ENCODE measurements at places on chromosomes 1 and 21.

DNA sequence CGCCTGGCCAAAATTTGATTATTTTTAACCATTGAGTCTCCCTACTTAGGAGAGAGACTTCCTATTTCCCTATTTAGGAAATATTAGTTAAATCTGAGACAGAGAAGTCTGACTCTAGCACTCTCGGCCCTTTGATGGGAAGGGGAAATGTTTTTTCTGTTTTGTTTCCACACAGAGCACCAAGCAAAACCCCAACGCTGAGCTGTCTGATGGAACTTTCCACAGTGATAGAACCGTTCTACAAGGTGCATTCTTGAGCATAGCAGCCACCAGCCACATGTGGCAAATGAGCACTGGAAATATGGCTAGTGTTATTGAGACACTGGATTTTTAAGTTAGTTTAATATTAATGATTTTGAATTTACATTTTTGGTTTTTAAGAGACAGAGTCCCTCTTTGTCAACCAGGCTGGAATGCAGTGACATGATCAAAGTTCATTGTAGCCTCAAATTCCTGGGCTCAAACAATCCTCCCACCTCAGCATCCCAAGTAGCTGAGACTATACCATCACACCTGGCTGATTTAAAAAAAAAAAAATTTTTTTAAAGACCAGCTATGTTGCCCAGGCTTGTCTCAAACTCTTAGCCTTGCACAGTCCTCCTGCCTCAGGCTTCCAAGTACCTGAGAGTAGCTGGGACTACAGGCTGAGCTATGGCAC is 77.3 kb upstream of the GALNT2 start:
- DNase-seq = no peak

- no peak for DNase-seq
Measured at GRCh38 chr1:110255392-110255787, 45.3 kb downstream of the KCNC4 start.

GRCh38 chr1:9822897-9823692 is 670 bp downstream of the CLSTN1 start:
- DNase-seq = peak; percentile 13

DNA sequence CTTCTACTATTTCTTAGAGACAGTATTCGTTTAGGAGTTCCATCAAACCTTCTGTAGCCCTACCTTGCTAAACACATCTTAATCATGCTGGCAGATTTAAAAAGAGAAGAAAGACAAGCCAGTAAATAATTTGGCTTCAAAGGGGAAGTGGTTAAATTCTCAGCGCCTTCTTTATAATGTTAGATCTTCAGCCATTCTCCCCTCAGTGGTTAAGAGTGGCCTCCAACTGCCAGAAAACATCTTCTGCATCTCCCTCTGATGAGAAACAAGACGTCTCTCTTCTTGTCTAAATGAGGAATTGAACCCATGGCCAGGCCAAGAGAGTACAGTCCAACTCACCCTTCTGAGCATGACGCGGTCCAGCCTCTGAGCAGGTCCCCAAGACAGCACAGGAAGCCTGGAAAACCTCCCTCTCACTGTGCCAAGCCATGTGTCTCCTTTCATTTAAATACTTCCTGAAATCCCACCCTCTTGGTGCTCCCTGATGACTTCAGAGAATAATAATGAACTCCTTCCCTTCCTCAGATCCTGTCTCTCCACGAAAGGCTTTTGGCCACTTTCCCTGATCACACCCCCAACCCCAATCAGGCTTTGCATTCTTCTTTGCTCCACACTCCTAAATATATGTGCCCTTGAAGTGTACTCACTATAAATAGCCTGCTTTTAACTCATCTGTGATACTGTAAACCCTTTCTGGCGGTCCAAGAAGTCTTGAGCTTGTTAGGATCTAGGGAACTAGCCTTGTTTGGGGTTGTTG is 16.4 kb upstream of the LRRC52 start:
- no peak for DNase-seq

DNA sequence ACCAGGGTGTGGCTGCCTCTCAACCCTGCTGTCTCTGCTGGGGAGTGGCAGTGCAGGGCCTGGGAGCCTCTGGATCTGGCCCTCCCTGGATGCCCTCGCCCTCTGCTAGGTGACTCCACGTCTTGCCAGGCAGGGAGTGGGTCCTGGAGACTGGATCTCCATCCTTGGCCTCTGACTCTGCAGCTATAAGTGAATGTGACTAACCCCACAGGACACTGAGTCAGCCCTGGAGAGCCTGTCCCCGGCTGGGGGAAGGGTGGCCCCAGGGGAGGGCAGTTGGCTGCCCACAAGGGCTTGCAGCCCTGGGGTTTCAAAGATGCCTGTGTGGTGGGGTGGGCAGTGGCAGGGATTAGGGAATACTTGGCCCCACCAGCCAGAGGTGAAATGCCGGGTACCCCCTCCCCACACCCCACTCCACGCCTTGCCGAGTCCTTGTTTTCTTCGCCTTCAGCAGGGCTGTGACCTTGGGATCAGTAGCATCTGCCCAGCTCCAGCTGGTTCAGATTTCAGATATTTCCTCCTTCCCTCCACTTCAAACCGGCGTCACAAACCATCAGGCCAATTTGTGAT is 1.9 kb upstream of the MYBPH start:
- peak; percentile 92 for DNase-seq

GRCh38 chr1:197775282-197776262 is at the start of gene DENND1B:
Gene DENND1B, minus strand, starts transcription at chr1:197775480. Its CDS starts 325 bp downstream, at chr1:197775155.
- no peak for DNase-seq

DNA sequence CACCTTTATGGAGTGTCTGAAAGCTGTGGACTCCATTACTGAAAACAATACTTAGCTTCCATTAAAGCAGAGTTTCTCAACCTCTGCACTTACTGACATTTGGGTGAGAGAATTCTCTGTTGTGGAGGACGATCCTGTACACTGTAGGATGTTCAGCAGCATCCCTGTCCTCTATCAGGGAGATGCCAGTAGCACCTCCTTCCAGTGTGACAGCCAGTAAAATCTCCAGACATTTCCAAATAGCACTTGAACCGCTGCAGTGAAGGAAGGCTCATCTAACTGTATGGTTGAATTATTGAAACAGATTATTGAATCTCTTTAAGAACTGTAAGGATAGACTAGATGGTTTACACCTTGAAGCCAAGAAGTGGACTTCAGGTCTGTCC is 3.1 kb downstream of the PRDM2 start:
- DNase-seq = no peak

GRCh38 chr1:233304489-233305102 is 9.1 kb upstream of the PCNX2 start:
- peak; percentile 52 for DNase-seq

- peak; percentile 35 for DNase-seq
Measured at GRCh38 chr1:102099916-102100315, 103.2 kb upstream of the OLFM3 start.

- DNase-seq = no peak
Measured at GRCh38 chr1:6025269-6026094, 20.2 kb upstream of the KCNAB2 start.

DNA sequence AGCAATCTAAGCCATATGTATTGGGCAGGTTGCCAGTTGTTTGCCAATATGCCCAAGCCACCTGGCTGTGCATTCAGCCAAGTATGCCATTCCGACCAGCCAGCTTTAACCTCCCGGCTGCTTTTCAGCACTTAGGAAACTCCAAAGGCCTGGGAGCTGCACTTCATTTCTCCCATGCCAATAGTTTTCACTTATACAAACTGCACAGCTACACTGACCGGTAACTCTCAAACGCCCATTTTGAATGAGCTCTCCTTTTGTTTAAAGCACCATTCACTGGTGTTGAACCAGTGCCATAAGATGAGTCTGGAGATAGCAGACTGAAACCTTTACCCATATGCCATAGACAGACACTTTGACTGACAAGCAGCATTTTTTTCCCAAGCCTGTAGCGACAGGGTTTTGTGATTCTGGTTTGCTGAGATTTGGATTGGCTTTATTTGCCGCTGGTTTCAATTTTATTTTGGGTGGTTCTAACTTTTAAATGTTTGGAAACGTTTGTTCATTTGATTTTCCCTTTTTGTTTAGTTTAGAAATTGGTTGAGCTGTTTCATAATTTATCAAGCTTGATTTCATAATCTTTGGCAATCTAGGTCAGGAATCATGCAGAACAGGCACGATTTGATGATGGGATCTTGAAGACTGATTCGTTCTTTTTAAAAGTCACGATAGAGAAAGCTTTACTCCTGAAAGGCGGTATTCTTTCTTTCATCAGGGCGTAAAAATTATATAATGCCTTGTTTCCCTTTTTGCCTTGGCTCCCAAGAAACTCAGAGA is 144.6 kb downstream of the NFIA start:
- no peak for DNase-seq

- no peak for DNase-seq
Measured at GRCh38 chr1:71298633-71299032, 217.8 kb upstream of the ZRANB2 start.

GRCh38 chr1:27299385-27300271 is 22.3 kb upstream of the TMEM222 start:
- peak; percentile 79 for DNase-seq

All from RCC 7860 (cell line).